ENCODE measurements at places on chromosomes 13 and 19.

DNA sequence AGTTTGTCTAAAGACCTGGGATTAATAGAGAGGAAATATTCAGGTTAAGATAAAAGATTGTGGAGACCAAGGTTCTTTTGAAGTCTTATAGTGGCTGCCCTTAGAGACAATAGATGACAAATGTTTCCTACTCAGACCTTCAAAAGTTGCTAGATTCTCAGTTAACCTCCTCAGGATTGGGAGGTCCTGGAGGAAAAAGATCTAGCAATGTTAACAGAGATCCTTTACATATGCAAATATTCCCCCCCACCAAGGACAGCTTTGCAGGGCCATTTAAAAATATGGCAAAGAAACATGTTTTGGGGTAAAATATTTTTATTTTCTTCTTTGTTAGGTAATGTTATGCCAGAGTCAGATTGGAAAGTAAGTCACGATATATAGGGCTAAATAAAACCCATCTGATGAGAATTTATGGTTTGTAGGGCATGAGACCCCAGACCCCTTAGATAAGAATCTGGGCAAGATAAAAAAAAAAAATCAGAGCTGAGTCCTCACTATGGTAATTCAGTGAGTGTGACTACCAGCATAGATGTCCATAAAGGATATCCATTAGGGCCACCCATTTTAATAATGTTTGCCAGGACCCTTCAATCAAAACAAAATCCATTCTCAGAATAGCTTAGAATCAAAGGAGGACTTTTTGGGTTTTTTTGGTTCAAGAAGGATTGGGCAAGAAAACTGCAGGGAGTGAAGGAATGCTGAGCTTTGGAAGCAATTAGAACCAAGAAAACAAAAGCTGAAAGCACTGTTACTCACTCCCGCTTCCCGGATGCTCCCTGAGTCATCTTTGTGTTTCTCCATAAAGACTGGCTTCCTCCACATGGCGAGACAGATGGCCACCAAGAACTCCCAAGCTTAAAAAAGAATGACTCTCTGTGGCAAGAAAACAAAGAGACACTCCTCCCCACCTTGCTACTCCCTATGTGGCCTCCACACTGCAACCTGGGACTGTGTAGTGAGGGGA lies 28.2 kb downstream of the VSTM1 start:
- no peak for DNase-seq

DNA sequence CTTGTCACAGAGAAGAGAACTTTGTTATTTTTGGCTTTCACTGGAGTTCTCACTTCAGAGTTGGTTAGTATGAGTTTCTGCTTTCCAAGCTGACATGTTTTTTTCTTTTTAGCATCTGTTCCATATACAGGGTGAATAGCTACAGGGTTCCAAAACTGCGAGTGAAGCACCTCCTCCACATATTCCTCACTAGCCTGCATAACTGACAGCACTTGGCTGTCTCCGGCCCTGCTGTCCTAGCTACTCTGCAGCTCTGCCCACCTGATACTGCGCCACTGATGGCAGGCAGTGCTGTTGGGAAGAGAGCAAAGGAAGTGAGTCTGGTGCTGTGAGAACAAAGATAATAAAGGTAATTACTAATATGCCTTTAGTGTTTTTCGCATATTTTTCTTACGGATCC lies 6.8 kb downstream of the ATP8A2 start:
- no peak for DNase-seq

GRCh38 chr13:112768795-112769481 lies 79.1 kb downstream of the ATP11A start:
- no peak for DNase-seq

DNA sequence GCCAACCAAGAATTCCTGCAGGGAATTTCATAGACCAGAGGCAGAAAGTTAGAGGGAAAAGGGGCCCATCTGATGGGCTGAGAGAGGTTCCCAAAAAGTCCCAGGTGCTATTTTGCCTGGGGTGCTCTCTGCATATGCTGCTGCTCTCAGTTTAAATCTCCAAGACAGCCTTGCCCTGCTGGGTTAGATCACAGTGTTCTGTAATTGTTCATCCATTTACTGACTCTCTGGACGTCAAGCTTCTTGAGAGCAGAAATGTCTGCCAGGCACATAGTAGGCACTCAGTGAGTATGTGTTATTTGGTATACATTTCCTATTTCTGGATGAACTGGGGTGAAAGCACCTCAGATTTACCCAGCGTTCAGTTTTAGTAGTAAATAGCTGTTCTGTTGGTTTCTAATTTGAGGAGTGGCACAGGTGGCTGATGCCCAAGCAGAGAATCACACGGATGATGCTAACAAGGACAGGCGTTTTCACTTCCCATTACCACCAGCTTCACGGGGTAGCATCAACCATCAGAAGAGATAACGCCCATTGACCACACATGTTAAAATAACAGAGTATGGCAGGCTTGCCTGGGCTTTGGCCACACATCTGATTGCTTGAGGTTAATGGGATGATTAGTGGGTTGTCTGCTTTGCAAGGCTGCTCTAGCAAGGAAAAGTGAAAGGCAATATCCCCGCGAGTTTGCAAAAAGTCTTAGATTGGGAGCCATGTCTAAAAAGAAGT lies 161.1 kb downstream of the SLC7A1 start:
- DNase-seq = no peak

DNA sequence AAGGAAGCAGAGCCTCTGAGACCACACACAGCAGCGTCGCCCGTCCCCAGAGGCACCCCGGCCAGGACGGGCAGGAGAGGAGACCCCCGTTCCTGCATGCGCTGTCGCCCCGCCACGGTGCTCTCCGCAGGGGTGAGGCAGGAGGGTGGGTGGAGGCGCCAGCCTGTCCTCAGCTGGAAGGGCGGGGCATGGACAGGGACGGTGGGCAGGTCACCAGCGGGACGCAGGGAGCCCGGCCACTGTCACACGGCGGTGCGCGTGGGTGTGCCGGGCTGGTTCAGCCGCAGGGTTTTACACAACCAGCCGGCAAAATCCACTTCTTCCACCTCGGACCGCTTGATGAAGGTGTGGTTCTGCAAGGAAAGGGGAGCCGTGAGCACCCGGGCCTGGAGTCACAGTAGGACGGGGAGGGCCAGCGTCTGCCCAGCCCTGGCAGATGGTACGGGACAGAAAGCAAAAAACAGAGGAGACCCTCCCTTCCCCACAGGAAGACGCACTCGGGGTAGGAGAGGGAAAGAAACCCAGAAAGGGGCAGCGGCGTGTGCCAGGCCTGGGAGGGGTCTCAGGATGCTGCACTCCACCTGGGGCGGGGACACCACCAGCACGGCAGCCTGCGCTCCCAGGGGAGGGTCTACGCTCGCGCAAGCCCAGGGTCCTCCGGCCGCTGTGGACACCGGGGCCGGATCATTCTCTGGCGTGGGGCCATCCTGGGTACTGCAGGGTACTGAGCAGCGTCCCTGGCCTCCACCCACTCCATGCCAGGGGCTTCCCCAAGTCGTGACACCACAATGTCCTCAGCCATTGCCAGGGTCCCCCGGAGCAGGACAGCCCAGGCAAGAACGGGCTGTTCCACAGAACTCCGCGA lies 23.9 kb upstream of the ZBTB7A start:
- DNase-seq = no peak

- DNase-seq = no peak
Measured at GRCh38 chr19:3378352-3379150, 12.2 kb downstream of the NFIC start.

Data from stimulated activated CD8-positive, alpha-beta memory T cell treated with anti-CD3 and anti-CD28 coated beads, Interleukin-2, amount 100 ng/mL, for 1 hour (primary cell).